NCI-H82 (cell line): ENCODE measurements at places on chromosomes 16 and 17.

GRCh38 chr17:28160610-28161009 is 118.1 kb downstream of the NLK start:
- DNase-seq, result no peak

GRCh38 chr17:17959520-17960361 is 12.5 kb downstream of the TOM1L2 start:
- DNase-seq, result no peak

GRCh38 chr17:2380226-2380922 is 20.5 kb downstream of the MNT start:
- peak; percentile 64 for DNase-seq

DNA sequence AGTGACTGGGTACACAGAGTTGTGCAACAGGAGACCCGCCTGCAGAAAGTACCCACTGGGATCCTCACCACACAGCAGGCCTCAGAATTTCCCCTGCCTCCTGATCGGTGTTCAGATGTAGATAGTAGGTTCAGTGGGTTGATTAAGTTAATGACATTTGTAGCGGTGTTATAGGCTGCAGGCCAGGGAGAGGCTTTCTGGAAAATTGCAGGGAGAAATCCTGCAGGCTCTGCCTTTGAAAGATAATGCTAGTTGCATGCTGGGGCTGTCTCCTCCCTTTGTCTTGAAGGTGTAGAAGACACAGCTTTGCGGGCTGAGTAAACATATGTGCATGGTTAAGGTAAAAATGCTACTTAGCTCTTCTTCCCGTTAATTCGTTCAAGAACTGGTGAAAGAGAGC is 406.3 kb upstream of the RBFOX1 start:
- peak; percentile 13 for DNase-seq

- peak; percentile 97 for DNase-seq
Measured at GRCh38 chr16:85554889-85555718, 58.0 kb upstream of the GSE1 start.

DNA sequence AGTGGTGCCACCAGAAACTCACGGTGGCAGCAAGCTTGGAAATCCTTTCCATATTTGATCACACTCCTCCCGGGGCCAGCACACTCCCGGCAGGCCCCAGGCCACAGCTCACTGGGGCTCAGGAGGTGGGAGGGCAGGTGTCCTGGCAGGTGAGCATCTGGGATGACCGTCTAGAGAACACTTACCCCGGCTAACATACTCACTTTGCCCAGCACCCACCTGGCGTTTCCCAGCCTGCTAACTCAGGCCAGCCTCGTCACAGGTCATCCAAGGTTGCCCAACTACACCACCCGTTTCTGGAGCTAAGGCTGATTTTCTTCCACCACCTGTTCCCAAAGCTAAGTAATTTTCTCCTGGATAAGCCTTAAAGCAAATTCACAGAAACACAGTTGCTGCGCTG is 24.9 kb downstream of the FBXO31 start:
- DNase-seq, result peak; percentile 68

DNA sequence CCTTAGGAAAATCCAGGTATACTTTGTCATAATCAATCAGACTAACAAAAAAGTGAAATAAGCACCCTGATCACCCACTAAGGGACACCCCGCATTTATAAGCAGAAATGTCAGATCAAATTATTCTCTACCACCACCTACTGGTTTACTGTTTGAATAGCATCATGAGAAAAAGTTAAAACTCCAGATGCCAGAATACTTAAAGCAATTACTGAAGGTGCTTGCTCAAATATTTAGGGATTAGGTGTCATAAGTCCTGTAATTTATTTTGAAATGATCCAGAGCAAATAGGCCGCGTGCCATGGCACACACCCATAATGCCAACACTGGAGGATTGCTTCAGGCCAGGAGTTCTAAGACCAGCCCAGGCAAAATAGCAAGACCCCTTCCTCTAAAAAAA is 2.3 kb downstream of the TOP2A start:
- peak; percentile 80 for DNase-seq

GRCh38 chr17:29613352-29613837 is 9.3 kb downstream of the CORO6 start:
- no peak for DNase-seq

DNA sequence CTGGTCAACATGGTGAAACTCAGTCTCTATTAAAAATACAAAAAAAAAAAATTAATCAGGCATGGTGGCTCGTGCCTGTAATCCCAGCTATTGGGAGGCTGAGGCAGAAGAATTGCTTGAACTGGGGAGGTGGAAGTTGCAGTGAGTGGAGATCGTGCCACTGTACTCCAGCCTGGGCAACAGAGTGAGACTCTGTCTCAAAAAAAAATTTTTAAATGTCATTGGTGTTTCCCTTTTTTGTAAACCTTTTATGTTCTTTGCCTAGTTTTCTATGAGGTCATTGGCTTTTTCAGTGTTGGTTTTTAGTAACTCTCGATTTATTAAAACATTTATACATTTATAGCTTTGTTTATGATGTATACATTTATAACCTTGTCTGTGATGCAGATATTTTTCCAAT is 18.2 kb downstream of the NLRC5 start:
- DNase-seq, result no peak

- no peak for DNase-seq
Measured at GRCh38 chr16:50901062-50901461, 159.2 kb downstream of the CYLD start.

DNA sequence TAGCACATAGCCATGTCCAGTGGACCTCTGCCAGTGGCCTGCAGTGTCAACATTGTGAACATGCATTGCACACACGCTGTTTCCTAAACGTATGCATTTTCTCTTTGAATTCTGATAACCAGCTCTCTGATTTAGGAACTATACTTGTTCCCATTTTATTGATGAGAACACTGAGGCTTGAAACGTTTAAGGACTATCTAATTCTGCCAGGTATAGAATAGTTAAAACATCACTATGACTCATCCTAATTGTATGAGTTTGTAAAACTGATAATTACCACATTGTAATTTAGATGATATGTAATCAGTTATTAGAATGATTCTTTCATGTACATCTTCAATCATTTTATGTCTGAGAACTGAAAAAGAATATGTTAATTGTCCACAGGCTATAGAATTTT is 3.1 kb downstream of the BEAN1 start:
- DNase-seq, result no peak

DNA sequence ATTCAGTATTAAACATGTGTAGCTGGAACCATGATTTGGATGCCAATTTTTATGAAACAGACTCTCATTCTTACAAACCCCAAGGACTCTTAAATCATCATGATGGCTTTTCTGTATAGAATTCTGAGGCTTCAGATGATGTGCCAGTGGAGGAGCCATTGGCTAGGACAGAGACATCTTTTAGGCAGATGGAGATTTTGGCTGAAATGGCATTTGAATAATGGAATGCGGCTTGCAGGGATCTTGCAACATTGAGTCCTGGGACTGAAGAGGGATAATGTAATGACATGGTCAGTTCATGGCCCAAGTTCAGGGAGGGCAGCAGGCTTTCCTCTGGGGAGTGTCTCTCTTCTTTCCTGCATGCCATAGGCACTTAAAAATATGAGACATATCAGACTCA is 172.4 kb downstream of the ABCA8 start:
- DNase-seq, result no peak

- DNase-seq, result no peak
Measured at GRCh38 chr16:56399486-56399885, 25.9 kb downstream of the AMFR start.

GRCh38 chr16:35798885-35799426 is 2339.5 kb downstream of the TP53TG3F start:
- peak; percentile 7 for DNase-seq
